ENCODE measurements at places on chromosomes 12 and 14.

GRCh38 chr14:77302926-77303325, 17.8 kb downstream of the POMT2 start:
- DNase-seq, result no peak

- no peak for DNase-seq
These were observed 9.8 kb downstream of the CHGA start for GRCh38 chr14:92932448-92933395.

DNA sequence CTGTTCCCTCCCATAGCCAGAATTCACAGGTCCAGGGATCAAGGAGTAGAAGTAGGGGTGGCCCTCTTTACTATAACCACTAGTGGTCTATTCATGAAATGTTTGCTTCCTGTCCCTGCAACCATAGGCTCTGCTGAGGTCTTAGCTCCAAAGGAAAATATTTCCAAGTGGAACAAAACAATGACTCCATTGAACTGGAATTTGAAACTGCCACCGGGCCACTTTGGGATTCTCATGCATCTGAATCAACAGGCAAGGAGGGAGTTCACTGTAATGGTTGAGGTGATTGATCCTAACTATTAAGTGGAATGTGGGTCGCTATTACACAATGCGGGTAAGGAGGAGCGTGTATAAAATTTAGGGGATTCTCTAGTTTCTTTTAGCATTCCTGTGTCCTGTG, 197.0 kb downstream of the ETNK1 start:
- no peak for DNase-seq

DNA sequence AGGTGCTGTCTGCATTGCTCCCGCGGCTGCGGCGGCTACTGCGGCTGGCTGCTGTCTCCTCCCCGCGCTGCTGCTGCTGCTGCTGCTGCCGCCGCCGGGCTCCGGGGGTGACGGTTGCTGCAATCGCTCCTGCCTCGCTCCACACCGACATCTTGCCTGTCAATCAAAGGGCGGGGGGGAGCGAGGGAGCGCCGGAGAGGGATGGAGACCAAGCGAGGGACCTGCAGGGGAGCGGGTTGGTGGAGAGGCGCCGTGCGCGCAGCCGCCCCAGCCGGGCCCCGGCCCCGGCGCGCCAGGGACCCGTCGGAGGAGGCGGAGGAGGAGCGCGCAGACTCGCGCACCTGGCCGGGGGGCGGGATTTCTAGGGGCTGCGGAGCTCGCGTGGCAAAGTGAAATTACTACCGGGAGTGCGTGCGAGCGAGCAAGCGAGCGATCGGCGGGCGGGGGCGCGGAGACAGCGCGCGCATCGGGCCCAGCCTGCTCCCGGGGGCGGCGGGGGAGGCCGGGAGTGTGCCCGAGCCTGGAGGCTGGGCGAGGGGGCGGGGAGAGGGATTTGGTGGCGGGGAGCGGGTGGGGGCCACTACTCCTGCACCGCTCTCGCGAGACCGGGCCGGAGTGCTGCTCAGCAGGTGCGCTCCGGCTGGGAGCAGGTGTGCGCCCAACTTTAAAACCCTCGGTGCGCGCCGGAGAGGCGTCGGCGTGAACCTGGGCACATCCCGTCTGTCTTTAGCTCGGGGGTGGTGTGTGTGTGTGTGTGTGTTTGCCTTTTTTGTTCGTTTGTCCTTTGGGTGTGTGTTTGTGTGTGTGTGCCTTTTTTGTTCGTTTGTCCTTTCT, at the start of gene KSR2:
TSS of gene KSR2 (minus strand) at position 165 of the 834 bp plus-strand sequence. CDS start 735 bp downstream, outside the sequence.
- no peak for DNase-seq

GRCh38 chr12:100591979-100592378, 18.5 kb downstream of the GAS2L3 start:
- no peak for DNase-seq

- no peak for DNase-seq
These were observed 44.9 kb downstream of the PTPRR start for GRCh38 chr12:70875628-70876027.

DNA sequence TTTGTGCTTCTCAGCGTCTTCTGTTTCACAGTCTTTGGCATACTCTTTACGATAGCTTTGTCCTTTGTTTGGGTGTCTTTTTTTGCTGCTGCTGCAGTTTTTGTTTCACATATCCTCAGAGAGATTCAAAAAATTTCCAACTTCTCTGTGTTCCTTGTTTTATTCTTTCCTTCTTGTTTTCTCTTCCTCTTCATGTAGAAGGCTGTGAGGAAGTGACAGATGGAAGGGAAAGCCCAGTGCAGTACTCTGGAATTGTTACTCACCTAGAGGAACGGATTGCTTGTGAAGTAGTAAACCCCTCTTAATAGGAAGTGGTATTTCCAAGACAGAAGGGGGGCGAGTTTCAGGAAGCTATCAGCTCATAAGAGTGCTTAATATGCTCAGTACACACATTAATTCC, 1.7 kb downstream of the CREBL2 start:
- no peak for DNase-seq

DNA sequence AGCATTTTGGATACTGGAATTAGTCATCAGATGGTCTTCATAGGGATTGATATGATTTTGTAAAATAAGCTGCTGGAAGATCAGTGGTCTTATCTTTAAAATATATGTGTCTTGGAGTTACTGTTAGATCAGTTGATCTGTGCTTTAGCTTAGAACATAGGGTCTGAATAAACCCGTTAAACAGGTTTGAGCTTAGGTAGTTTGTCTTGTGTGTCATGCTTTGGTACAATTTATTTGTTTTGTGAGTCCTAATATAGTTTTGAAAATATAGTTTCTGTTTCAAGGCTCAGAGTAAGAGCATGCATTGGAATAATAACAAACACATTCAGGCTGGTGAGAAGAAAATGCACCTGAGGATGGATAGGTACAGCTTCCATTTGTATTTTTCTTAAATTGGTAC, 505.0 kb downstream of the SLC16A7 start:
- DNase-seq, result no peak

- no peak for DNase-seq
These were observed 49.8 kb downstream of the SMUG1 start for GRCh38 chr12:54139019-54139418.

GRCh38 chr12:124309231-124309630, 14.3 kb downstream of the RFLNA start:
- DNase-seq, result no peak

GRCh38 chr12:98352218-98352811, 163.1 kb upstream of the TMPO start:
- peak; percentile 0 for DNase-seq

- no peak for DNase-seq
These were observed 3.0 kb downstream of the ETV6 start for GRCh38 chr12:11652351-11653040.

- no peak for DNase-seq
These were observed 25.7 kb downstream of the KLRK1 start for GRCh38 chr12:10363914-10364814.

GRCh38 chr14:78967111-78967809, 797.1 kb downstream of the NRXN3 start:
- no peak for DNase-seq

GRCh38 chr12:24539646-24540045, 409.3 kb downstream of the BCAT1 start:
- DNase-seq, result no peak

GRCh38 chr14:71891185-71891584, 41.0 kb upstream of the RGS6 start:
- no peak for DNase-seq

- no peak for DNase-seq
These were observed 832.0 kb downstream of the GALC start for GRCh38 chr14:87160989-87161388.

- DNase-seq, result no peak
These were observed at the start of gene IL23A for GRCh38 chr12:56338308-56339157. TSS of gene IL23A (plus strand) at chr12:56338884. CDS start at chr12:56339045, 161 bp downstream.

DNA sequence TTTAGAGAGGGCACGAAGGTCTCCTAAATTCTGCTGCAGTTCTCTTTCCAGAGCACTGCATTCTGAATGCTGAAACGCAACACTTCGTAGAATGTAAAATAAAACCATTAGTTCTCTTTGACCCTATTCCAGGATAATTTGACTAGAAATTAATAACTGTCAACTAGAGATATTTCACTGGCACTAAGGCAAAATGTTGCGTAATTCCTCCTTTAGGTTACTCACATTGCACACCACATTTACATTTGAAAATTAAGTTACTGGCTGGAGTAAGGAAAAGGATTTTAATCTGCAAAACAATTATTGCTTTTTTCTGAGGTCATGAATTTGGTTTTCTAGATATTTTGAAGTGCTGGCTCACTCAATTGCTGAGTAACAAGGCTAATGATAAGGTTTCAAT, 58.0 kb upstream of the TRHDE start:
- DNase-seq, result no peak

GRCh38 chr12:108029051-108029835, 99.8 kb upstream of the WSCD2 start:
- no peak for DNase-seq

DNA sequence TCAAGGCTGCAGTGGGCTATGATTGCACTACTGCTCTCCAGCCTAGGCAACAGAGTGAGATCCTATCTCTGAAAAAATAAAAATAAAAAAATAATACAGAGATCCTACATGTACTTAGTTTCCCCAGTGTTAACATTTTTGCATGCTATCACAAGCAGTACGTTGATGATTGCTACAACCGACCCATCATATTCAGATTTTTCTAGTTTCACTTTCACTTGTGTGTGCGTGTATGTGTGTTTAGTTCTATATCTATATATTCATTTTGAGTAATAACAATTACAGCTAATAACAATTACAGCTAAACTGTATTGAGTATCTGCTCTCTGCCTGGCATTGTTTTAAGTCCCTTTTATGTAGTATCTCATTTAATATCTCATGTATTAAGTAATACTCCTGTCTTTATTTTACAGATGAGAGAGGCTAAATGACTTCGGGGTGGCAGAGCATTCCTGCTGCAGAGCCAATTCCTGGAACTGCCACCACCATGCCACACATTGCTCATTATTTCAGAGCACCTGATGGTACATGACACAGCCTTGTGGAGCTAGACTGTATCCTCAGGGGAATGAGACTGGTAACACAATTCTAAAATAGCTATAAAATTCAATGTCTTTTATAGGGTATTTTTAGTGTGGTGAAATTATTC, 153.1 kb downstream of the BCAT1 start:
- DNase-seq, result no peak

- no peak for DNase-seq
These were observed 80.5 kb downstream of the CCDC92 start for GRCh38 chr12:123892180-123892559.

- peak; percentile 39 for DNase-seq
These were observed 1.5 kb downstream of the AQP6 start for GRCh38 chr12:49974231-49974675.

DNA sequence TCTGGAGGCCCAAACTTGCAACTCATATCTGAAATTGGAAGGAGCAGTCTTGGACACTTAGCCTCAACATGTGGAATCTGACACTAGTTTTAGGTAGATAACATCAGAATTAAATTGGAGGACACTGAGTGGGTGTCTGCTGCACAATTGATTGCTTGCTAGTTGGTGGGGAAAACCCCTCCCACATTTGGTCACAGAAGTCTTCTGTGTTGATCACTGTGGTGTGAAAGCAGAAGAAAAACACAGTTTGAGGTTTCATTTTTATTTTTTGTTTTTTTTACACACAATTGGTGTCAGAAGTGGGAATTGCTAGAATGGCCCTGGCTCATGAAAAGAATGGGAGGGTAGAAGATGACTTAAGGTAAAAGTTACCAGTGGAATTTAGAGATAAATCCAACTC, 78.0 kb upstream of the CD163 start:
- no peak for DNase-seq

DNA sequence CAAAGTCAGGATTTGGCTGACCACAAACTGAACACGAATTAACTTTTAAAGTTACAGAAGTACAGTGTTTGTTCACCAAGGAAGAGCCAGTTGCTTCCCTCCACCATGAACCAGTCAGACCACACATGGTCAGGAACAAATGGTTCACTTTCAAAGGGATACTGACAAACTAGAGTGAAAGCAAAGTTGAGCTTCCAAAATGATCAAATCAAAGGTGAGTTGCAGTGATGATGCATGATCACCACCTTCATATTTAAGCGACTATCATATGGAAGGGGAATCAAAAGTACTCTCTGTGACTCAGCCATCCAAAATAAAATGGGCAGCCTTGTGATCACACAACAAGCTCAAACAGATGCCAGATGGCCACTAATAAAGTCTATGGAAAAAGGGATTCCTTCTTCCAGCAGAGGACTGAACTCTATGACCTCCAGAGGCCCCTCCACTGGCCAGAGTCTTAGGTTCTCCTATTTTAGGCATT, 13.1 kb downstream of the NT5DC3 start:
- DNase-seq, result no peak

DNA sequence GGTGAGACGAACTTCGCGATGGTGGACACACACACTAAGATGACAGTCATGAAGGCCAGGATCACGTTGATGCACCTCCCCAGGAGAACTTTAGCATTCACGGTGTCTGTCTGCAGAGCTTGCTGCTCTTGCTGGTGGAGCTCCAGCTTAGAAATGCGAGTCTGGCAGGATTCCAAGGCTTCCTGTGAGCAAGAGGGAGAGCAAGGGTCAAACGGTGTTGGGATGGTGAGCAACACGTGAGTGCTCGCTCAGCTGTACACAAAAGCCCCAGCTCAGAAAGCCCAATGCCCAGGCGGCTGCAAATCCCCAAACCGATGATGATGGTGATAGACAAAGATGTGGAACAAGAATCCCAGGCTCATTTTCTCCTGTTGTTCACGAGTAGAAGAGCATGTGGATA, 78.8 kb downstream of the TMCC3 start:
- DNase-seq, result peak; percentile 1

DNA sequence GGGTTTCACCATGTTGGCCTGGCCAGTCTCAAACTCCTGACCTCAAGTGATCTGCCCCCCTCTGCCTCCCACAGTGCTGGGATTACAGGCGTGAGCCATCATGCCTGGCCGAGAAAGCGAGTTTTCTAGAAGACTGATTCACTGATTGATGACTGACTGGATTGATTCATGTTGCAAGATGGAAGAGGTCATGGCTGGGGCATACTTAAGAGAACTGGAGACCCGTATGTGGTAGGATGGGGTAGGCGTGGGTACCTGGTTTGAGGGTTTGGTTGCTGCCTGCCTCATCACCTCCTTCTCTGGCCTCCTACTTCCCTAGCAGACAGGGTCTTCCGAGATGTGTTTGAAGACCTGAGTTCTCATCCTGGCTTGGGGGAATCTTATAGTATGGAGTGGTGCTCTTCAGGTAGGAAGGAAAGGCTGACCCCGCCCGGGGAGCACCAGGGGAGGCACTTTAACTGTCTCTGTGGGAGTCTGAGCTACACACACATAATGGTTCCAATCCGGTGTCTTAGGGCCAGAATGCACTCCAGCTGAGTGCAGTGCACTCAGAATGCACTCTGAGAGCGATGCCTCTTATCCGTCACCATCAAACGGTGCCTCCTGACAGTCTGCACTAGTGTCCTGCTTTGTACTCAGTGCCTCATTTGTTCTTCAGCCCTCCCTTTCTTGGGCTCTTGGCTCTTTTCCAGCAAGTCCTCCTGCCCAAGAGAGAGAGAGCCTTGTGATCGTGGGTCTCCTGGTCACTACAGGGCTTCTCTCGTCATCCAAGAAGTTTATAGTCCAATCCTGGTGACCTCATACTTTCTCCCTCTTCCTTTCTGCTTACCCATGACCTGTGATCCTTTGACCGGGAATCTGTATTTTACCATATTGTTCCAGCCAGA, 19.7 kb downstream of the PLEKHG3 start:
- DNase-seq, result no peak

DNA sequence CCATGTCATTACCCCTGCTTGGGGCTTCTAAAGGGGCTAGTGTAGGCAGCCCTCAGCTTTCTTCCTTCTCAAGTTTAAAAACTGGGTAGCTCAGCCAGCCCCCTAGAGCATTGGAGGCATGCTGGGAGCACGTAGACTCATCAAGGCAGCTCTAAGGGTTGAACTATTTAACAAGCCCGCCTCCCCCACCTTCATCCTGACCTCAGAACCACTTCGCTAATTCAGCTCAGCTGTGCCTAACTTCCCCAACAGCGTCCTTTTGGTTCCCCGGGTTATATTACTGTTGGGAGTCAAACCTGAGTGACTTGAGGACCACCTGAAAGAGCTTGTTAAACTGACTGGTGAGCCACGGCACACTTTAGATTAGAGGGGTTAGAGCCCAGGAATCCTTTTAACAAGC, 30.1 kb downstream of the MAX start:
- no peak for DNase-seq
